ENCODE measurements at places on chromosomes 16 and 17.
A peak's percentile ranks its signal among the peaks of the same experiment; 100 is the strongest.

- peak; percentile 5 for DNase-seq
Measured at GRCh38 chr17:55056526-55056925, 88.0 kb downstream of the STXBP4 start.

GRCh38 chr16:28112908-28113307 is 49.4 kb upstream of the GSG1L start:
- no peak for DNase-seq

DNA sequence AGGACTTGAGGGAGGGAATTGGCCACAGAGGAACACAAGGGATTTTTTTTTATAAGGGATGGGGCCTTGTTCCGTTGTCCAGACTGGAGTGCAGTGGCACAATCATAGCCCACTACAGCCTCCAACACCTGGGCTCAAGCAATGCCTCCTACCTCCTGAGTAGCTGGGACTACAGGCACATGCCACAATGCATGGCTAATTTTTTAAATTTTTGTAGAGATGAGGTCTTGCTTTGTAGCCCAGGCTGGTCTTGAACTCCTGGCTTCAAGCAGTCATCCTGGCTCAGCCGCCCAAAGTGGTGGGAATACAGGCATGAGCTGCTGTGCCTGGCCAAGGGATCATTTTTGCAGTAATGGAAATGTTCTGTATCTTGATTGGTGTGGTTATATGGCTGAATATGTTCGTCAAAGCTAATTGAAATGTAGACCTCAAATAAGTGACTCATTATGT is 56.9 kb downstream of the VMP1 start:
- no peak for DNase-seq

DNA sequence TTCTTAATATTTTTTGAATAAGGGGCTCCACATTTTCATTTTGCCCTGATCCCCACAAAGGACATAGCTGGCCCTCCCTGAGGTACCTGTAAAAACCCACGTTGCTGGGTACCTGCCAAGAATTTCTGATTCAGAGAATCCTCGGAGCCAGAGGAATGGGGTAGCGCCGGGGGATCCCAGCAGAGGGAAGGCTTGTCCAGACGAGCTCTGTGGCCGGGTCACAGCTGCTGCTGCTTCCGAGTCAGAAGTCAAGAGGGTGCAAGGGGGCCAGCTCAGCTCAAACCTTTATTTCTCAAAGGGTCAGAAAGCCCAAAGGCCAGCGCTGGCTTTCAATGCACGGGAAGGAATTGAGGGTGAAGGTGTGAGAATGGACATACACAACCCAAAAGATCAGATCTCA is 68.9 kb upstream of the SDK2 start:
- no peak for DNase-seq

DNA sequence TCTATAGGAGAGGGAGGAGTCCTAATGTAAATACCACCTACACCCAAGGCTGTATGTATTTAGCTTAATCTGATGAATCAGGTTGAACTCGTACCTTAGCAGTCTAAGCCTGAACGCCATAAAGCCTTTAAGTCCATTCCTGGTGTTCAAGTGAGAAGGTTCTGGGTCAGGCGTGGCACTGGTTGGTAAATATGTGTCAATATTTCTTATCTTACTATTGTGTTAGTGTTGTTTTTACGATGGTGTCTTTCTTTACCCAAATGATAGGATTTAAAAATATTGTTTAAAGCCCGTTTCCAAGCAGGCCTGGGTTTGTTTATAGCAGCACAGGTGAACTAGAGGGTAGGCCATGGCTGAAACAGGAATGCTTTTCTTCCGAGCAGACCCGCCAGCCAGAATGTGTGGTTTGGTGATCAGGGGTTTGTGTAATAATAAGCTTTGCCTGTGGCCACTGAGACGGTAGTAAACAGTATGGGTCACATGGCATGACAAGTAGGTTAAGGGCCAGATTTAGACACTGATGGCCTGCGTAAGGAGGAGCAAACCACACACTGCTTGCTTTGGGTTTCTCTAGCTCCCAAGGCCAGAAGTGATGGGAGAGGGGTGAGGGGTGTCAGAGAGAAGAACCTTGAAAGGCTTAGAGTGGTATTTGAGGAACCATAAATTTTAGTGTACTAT is 3.3 kb downstream of the TMEM94 start:
- DNase-seq, result no peak
